ENCODE measurements at places on chromosomes 6 and 20.

DNA sequence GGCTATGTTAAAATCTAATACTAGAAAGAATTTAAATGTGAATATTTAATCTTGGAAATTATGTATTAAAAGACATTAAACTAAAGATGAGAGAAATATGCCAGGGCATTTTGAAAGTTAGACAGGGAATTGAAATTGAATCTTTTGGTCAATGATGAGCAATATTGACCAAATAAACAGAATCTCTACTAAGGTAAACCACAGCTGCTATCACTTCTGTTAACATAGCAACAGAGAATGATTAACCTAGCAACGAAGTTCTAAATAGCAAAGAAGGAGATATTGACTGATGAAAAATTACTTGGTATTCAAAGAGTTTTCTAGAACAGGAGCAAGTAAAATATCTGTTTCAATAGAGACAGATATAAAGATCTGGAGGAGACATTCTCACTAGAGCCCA is 45.2 kb upstream of the RSPO3 start:
- DNase-seq, result no peak

GRCh38 chr6:152034631-152035030 is 227.1 kb downstream of the ESR1 start:
- DNase-seq, result no peak

- peak; percentile 68 for DNase-seq
Measured at GRCh38 chr20:57214427-57214826, 52.0 kb downstream of the BMP7 start.

- DNase-seq, result no peak
Measured at GRCh38 chr6:170374571-170375444, 68.2 kb downstream of the FAM120B start.

- no peak for DNase-seq
Measured at GRCh38 chr20:1810926-1811620, 84.1 kb upstream of the SIRPA start.

- no peak for DNase-seq
Measured at GRCh38 chr20:25987073-25987927, 290.6 kb upstream of the ZNF337 start.

- DNase-seq, result no peak
Measured at GRCh38 chr6:9784786-9785185, 630.1 kb downstream of the TFAP2A start.

- DNase-seq, result no peak
Measured at GRCh38 chr20:53138454-53139262, 166.5 kb downstream of the TSHZ2 start.

DNA sequence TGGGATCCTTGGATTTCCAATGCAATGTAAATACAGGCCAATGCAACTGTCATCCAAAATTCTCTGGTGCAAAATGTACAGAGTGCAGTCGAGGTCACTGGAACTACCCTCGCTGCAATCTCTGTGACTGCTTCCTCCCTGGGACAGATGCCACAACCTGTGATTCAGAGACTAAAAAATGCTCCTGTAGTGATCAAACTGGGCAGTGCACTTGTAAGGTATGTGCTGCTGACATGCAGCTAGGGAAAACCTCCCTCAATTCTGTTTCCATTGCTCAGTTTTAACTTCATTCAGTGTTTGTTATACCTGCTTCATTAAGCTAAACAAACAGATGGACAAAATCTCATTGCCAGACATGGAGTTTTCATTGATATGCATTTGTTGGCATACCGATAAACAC is 397.1 kb downstream of the ARHGAP18 start:
- DNase-seq, result no peak

- no peak for DNase-seq
Measured at GRCh38 chr6:129351807-129352206, 358.2 kb downstream of the ARHGAP18 start.

DNA sequence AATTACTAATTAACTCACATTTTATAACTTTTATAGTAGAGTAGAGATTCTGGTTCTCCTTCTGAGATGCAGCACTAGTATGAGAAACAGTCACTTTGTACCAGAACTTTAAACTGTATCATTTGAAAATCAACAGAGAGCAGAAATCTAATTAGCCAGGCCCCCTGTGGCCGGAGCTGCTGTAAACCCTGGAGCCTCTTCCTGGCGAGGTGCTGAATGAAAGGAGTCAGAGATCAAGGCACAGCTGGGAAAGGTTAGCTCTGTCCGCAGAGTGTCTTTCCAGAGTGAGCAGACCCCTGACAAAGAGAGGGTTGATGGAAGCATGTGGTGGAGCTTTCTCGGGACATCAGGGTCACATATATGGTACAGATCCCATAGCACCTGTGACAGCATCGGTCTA is 703.8 kb downstream of the RFPL4B start:
- DNase-seq, result no peak

- no peak for DNase-seq
Measured at GRCh38 chr6:111916747-111917146, 43.5 kb upstream of the FYN start.

GRCh38 chr6:156780102-156780641 is 3.0 kb downstream of the ARID1B start:
- no peak for DNase-seq

GRCh38 chr6:99434702-99435530 is 9.8 kb upstream of the PNISR start:
- DNase-seq, result no peak

- DNase-seq, result no peak
Measured at GRCh38 chr6:111848262-111848812, 24.9 kb downstream of the FYN start.

GRCh38 chr6:158595223-158595622 is 35.3 kb downstream of the TMEM181 start:
- DNase-seq, result no peak

DNA sequence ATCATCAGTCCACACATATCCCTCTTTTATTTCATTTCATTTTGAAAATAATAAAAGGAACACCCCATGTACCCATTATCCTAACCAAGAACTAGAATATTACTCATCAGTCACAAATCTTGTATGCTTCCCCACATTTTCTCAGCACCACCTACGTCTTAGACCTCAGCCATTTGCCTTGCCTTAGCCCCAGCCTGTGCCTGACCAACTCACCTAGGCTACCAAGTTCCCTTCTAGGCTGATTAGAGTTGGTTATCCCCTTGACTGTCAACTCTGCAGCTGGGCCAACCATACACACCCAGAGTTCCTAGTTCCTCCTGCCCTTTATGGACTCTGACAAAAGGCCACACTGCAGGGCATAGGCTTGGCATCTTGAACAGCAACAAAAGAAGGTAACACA is 33.4 kb upstream of the IPCEF1 start:
- DNase-seq, result no peak

DNA sequence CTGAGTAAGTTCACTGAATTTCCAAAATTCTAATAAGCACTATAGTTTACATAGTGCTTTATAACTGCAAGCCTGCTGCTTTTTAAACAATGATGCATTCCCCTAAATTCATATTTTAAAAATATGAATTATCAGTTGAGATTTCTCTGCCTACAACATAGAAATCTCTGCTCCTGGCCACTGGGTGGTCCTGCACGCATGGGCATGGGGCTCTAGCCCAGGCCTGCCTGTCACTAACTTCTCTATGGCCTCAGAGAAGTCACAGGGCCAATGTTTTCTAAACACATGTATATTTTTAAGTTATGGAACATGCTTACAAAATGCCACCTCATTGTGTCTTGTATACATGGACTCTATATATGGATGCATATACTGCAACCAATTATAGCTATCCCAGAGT is 211.0 kb downstream of the FOXC1 start:
- DNase-seq, result no peak

DNA sequence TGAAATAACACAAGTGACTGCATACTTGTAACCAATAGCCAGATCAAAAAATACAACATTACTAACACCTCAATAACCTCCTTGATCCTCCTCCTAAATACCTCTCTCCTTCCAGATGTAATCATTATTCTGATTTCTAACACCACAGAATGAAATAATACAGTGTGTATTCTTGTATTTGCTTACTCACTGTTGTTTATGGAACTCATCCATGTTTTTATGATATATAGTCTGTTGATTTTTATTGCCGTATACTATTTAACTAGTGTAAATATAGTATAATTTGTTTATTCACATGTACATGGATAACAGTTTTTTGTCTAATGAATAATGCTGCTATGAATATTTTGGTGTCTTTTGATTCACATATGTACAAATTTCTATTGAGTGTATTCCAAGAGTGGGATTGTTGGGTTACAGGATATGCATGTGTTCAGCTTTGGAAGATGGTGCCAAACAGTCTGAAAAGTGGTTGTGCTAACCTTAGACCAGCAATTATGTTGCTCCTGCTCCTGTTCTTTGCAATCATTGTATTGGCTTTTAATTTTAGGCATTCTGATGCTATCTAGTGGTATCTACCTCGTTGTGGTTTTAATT is 11.5 kb downstream of the TTK start:
- DNase-seq, result no peak

- DNase-seq, result no peak
Measured at GRCh38 chr6:169665289-169665688, 36.5 kb downstream of the WDR27 start.

GRCh38 chr6:55528624-55529023 is 50.4 kb downstream of the HMGCLL1 start:
- DNase-seq, result no peak

DNA sequence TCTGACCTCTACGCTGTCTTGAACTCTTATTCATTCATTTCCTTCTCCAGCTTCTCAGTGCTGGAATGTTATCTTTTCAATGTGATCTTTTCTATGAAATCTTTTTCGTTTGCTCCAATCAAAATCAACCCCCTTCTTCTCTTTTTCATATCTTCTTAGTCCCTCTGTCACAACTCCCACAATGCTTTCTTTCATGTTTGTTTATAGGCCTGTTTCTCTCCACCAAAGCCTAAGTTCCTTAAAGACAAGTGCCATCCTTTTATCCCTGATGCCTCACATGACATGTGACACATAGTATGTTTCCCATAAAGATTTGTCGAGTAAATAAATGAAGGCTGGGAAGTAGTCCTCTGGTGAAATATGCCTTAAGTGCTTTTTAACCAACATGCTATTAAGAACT is 38.1 kb downstream of the CRYBG1 start:
- DNase-seq, result no peak

- DNase-seq, result no peak
Measured at GRCh38 chr6:14442242-14442641, 324.7 kb downstream of the CD83 start.

DNA sequence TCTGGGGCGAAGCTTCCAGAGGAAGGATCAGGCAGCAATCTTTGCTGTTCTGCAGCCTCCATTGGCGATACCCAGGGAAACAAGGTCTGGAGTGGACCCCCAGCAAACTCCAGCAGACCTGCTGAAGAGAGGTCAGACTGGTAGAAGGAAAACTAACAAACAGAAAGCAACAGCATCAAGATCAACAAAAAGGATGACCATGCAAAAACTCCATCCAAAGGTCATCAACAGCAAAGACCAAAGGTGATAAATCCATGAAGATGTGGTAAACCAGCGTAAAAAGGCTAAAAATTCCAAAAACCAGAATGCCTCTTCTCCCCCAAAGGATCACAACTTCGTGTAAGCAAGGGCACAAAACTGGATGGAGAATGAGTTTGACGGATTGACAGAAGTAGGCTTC is 252.8 kb downstream of the PHF3 start:
- no peak for DNase-seq

GRCh38 chr6:138451043-138451442 is 47.0 kb downstream of the HEBP2 start:
- DNase-seq, result no peak

DNA sequence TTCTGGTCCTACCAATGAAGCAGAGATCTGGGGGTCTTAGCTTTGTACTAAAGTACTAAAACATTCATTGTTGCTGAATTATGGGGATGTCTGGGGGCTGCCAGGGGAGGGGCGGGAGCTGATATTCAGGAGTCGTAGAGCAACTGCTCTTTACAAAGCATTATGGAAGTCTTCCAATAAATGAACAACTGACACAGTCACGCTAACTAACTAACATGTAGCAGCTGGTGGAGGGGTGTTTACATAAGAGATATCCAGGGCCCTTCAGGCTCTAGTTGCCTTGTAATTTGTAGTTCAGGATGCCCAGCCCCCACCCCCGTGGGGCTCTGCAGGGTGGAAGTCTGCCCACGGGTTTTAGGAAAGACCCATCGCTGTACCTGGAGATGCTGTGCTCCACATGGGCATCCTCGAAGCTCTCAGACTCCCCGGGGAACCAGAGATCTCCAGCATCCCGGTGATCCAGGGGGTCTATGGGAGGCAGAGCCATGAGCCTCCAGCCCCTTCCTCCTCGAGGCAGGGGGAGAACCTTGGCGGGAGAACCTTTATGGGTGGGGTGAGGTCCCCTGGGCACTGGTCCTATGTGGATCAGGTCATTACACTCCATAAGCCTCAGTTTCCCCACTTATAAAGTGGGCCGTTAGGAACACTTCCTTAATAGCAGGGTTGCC is 3.4 kb downstream of the TREM2 start:
- DNase-seq, result no peak

GRCh38 chr6:75025371-75025770 is 180.5 kb downstream of the COL12A1 start:
- no peak for DNase-seq

- no peak for DNase-seq
Measured at GRCh38 chr6:12592634-12593033, 123.9 kb upstream of the PHACTR1 start.

GRCh38 chr6:132198896-132199295 is 202.4 kb downstream of the MOXD1 start:
- no peak for DNase-seq

- DNase-seq, result no peak
Measured at GRCh38 chr6:1130709-1131108, 181.2 kb upstream of the FOXQ1 start.

GRCh38 chr20:44011251-44011940 is 96.7 kb downstream of the TOX2 start:
- DNase-seq, result peak; percentile 72

GRCh38 chr6:135379647-135380046 is 117.9 kb downstream of the AHI1 start:
- no peak for DNase-seq

DNA sequence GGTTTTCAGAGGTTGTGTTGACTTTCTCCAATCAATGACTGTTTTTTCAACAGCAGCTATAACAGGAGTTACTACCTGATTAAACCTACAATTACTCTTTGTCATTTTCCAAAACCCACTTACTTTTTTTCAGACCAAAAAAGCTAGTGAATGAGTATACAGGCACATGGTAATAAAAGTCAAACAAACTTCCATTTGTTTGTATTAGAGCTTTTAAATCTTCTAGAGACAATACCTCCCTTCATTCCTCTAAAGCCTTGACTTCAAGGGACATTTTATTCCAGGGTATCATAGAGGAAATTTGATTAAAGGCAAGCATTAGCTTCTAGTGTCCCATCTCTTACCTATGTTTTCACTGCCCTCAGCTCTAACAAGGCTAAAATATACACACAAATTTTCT is 52.7 kb downstream of the IL22RA2 start:
- no peak for DNase-seq

DNA sequence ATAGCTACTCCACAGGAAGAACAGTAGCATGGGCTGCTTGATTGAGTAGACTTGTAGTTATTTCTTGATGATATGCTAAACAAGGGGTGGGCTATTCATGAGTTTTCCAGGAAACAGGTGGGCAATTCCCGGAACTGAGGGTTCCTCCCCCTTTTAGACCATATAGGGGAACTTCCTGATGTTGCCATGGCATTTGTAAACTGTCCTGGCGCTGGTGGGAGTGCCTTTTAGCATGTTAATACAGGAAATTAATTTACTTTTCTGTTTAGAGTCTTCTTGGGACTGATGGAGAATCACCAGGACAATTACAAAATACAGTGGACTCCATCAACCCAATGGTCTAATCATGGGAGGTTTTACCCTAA is 22.7 kb downstream of the CYP24A1 start:
- DNase-seq, result no peak

Data from RWPE2 (cell line).